ENCODE measurements at places on chromosomes 6 and 20. TPM values are rescaled to one million over a fixed set of nuclear protein-coding genes. Genes with fewer than 3 reads are reported as not detected.

DNA sequence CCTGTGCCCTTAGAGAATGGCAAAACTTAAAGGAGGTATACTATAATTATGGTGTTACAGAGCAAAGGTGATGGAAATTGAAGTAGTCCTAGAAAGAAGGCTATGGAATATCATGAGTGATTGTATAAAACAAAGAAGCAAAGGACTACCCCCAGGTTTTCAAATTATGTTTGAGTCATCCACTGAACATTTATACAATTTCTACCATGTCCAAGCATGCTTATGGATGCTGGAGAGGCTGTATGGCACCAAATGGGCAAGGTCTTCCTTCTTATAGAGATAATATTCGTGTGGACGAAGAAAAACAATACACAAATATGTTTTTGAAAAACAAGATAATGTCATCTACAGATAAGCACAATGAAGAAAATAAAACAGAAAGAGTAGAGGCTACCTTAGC, 177.5 kb downstream of the KHDC1L start:
- no peak for DNase-seq

DNA sequence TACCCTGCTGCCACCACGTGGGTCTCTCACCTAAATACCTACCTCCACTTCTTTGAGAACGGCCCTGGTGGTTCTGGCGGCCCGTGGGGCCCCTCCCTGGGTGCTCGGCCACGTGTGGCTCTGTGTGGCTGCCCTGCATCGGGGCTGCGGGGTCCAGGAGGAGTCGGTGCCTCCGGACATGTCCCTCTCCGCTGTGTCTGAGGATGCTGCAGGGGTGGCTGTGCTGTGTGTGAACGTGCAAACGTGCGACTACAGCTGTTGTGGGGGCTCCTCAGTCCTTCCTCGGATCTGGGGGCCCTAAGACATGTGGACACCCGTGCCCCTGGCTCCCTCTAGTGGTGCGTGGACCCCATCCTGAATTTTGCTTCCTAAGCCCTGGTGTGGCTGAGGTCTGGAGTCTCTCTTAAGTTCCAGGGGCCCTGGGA, 691.8 kb downstream of the QKI start:
- DNase-seq = peak; percentile 8

- no peak for DNase-seq
Observed at GRCh38 chr20:2130683-2131082, 29.1 kb downstream of the STK35 start.

GMEB2 gene
- total RNA-seq = 5.5 TPM

PRSS16 gene
- 3.4 TPM for total RNA-seq

Data from H4 (cell line).